ENCODE measurements at places on chromosomes 16 and 17. TPM values are rescaled to one million over a fixed set of nuclear protein-coding genes. Genes with fewer than 3 reads are reported as not detected.

TBC1D3G gene
- total RNA-seq, result not detected

CIBAR2 gene
- not detected for total RNA-seq

STAC2 gene
- 14.4 TPM for total RNA-seq

- no peaks in the 10 kb centered on the region for H3K4me1 ChIP-seq
- no peaks in the 10 kb centered on the region for H3K36me3 ChIP-seq
Observed at GRCh38 chr17:21370430-21370829, 5.7 kb upstream of the KCNJ12 start.

- DNase-seq, result no peak
- H3K4me3 ChIP-seq, result no peak overlapping the region
- no peaks in the 10 kb centered on the region for H3K36me3 ChIP-seq
- H3K4me1 ChIP-seq, result no peaks in the 10 kb centered on the region
- no peaks in the 10 kb centered on the region for H3K27me3 ChIP-seq
Observed at GRCh38 chr16:11232852-11233726, 22.9 kb downstream of the SOCS1 start.
